ENCODE measurements at places on chromosomes 2 and 18. TPM values are rescaled to one million over a fixed set of nuclear protein-coding genes. Genes with fewer than 3 reads are reported as not detected.

REG3A gene
- total RNA-seq = not detected

SLC4A3 gene
- 10.0 TPM for total RNA-seq

KCNE4 gene
- not detected for total RNA-seq

ZAP70 gene
- total RNA-seq = 2.4 TPM

DNA sequence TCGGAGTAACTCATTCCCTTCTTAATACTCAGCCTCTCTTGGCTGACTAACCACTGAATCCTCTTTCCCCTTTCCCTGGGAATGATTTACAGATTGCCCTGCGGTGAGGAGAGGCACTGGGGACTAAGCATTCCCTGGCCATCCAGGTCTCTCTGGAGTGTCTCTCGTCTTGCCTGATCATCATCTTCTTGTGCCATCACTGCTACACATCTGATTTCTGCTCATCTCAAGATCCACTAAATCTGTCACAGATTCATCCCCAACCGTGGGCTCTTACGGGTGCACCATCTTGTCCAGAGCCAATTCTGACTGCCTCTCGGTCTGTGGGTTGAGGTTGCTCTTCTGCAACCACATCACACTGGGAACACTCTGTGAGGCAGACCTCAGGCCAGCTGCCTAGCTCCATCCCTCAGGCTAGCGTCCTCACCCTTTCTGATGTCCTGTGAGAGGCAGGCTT lies 12.0 kb downstream of the SFTPB start:
- no peak for DNase-seq

GRCh38 chr2:233223059-233223894 lies 28.2 kb upstream of the ATG16L1 start:
- no peak for DNase-seq

DNA sequence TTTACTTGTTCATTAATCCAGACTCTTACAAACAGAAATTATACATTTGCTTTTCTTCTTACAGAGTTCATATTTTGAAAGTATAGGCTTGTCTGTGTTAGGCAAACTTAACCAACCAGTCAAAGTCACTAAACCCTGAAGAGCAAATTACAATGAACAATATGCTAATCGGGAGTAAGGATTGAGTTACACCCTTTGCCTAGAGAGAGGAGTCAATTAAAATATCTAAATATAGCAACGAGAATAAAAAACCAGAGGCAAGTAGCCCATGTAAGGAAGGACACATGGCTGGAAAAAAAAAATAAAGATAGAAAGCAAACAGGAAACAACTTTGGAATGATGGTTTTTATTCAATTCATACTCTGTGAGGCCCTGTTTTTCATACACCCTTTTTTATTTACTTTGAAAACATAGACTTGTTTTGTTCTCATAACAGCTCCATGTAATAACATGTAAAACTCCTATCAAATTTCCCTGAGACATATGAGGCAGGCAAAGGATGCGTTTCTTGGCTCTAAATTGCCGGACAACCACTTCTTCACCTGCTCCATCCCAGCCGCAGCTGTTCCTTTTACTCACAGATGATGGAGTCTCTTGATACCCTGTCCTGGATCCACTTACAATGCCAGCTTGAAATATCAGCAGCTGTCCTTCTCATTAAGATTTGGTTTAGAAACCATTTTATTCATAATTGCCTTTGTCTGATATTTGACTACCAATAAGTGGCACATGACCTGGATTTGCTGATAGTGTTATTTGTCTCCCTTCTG lies 767.7 kb upstream of the GCFC2 start:
- no peak for DNase-seq

DNA sequence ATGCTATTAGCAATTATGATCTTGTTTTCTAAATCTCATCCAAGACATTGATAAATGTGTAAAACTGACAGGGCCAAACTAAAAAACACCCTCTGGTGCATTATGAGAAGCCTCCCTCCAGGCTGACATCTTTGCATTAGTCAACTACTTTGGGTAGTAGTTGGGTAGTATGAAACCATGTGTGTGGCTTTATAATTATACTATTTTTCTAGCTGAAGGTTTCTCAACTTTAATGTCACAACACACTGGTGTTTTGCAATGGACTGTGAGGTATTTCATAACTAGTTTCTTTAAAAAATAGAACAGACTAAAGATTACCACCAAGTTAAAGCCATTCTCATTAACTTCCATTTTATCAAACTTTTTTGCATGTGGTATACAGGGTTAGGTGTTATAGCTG lies 73.1 kb upstream of the RBMS1 start:
- no peak for DNase-seq

DNA sequence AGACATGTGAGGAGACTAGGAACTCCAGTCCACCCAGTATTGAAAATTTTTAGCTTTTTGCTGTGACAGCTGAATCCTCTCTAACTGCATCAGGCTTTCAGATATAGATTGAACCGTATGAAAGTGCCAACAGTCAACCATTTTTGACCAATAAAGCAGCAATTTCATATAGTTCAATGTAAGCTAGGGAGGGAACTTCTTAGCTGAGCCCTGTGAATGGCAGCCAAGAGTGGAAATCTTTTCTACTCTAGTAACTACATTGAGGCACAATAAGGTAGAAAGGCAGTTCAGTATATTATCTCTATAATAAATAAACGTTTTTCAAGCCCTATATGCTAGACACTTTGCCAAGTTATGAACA lies 96.3 kb upstream of the TANK start:
- DNase-seq = no peak

GRCh38 chr2:9673914-9674481 lies 43.2 kb upstream of the YWHAQ start:
- DNase-seq = no peak

DNA sequence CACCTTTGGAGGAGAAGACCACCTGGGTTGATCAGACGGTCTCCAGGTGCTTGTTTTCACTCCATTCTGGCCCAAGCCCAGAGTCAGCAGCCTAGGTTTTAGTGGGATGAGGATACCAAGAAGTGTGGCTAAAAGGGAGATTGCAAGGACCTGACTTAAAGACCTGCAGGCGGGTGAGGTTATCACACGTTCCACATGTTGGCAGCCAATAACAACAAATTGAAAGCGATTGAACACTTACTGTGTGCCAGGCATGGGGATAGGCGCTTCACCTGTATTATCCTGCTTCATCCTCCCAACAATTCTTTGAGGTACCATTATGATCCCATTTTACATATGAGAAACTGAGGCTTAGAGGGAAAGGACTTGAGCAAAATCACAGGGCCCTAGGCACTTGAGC lies 5.0 kb downstream of the ARL4C start:
- DNase-seq = no peak

- DNase-seq = peak; percentile 70
Observed at GRCh38 chr2:38665854-38666555, at the start of gene GALM. Gene GALM (plus strand): TSS chr2:38666114. CDS start chr2:38666162, 48 bp downstream.

All from neural crest cell (in vitro differentiated cells).